Activated naive CD8-positive, alpha-beta T cell treated with anti-CD3 and anti-CD28 coated beads, Interleukin-2, amount 50 U/mL, for 24 hours (primary cell): ENCODE measurements at places on chromosomes 4 and X.

DNA sequence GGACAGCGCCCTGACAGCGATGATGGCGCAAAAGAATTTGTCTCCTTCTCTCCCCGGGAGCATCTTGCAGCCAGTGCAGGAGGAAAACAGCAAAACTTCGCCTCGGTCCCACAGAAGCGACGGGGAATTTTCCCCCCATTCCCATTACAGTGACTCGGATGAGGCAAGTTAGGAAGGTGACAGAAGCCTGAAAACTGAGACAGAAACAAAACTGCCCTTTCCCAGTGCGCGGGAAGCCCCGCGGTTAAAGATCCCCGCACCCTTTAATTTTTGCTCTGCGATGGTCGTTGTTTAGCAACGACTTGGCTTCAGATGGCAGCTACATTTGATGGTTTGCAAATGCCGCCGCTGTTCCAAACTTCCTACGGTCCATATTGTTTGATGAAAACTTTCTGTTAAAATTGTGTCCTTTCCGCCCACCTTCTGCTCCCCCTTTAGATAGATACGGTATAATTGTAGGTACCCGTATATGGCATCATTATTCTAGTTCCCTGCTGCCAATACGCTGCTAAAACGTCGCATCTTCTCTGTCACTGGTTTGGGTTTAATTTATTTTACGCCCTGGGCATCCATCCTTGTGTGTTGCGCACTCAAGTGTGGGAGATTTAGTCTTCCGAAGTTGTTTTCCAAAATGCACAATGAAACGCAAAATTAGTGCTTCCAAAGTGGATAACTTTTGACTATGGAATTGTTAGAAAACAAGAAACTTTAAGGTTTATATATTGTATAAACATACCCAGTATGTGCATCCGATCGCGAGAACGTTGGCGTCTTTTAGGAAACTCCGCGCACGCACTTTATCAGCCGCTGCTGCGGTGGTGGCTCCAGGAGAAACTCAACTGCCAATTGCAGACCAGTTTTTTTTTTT lies 1.5 kb downstream of the ATOH1 start:
- no peak for DNase-seq

DNA sequence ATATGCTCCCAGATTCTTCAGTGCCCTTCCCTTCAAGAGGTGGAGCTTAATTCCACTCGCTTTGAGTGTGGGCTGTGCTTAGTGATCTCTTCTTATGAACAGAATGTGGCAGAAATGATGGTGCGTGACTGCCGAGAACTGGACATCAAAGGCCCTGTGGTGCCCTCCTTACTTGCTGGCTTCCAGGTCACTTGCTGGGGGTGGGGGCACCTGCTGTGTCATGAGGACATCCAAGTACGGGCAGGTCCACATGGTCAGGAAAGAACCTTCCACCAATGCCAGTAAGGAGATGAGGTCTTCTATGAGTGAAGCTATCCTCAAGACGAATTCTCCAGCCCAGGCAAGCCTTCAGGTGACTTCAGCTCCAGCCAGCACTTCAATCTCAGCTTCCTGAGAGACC lies 95.8 kb downstream of the FAM53A start:
- no peak for DNase-seq

DNA sequence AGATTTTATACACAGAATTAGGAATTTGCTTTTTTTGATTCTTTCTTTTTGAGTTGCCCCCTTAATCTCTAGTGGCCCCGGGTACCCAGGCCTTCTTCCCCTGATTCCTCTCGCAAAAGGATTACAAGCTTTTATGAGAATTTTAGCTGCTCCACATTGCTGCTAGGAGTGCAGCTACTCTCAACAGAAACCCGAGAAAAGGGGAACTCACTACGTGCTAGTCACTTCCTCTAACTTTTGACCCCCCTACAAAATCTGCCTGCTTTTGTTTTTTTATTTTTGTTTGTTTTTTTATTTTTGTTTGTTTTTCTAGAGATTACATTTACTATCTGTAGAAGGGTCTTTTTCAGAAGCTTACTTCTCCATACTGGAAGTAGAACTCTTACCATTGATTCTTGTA lies 64.1 kb downstream of the ZNF81 start:
- no peak for DNase-seq

DNA sequence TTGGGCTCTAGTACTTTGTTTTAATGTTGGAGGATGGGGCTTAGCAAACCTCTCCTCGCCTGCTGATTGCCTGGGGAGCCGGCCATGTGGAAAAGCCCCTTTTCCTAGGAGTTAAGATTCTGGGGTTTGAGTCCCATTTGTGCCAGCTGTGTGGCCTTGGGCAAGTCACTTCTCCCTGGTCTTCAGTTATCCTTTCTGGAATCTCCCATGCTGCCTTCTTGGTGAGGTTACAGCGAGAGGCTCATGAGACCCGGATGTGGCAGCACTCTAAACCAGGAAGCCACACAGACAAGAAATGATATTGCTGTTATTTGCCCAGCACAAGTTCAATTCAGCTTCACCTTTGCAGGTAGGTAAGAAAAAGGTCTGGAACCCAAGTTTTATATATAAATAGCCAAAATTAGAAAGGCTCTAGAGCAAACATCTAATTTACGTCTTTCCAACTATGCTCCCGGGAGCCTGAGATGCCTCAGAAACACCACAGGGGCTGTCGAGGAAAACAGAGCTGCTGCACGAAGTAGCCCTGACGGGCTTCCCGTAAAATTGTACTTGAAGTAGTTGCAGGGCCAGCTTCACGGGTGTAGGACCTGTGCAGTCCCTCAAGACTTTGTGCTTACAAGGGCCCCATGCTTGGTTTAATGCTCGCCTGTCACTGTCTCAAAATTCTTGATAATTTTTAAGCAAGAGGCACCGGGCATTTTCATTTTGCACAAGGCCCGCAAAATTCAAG lies 8.3 kb upstream of the SASH3 start:
- no peak for DNase-seq

GRCh38 chr4:174856926-174857800 lies 28.1 kb upstream of the GLRA3 start:
- no peak for DNase-seq

GRCh38 chrX:320126-320783 lies 1.7 kb upstream of the GTPBP6 start:
- no peak for DNase-seq

DNA sequence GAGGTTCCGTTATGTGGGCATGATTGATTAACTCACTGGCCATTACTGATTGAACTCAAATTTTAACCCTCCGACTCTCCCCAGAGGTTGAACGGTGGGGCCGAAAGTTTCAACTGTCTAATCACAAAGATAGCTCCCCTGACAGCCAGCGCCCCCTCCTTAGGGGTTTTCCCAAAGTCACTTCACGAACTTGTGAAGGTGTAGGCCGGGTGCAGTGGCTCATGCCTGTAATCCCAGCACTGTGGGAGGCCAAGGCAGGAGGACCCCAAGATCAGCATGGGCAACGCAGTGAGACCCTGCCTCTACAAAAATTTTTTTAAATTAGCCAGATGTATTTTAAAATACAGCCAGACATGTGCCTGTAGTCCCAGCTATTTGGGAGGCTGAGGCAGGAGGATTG lies 39.8 kb upstream of the RBM47 start:
- peak; percentile 14 for DNase-seq

GRCh38 chr4:48653217-48654014 lies 126.7 kb downstream of the FRYL start:
- DNase-seq, result peak; percentile 43

DNA sequence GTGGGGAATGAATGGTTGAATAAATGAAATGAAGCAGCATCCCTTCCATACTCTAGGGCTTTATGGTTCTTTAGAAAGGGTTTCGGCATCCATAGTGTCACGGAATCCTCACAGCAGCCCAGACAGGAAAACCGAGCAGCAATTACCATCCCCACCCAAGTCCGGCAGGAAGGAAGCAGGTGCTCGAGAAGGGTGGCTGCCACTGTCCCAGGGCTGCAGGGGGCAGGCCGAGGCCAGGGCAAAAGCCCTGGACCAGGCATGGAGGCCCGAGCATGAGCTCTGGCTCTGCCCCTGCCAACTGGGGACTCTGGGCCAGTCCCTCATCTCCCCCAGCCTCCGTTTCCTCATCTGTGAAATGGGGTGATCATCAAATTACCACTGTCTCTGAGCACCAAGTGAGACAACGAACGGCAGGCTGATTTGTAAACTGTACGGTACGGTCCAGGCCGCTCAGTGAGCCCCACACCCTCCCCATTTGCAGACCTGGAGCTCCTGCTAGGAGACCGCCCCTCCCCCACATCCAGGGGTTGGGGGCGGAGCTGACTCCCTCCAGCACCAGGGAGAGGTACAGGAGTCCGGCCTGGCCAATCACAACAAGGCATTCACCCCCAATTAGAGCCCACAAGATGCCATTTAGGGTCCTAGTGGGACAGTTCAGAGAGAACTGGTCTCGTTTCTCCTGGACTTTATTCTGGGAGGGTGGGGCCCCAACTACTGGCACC lies 100.4 kb downstream of the WFS1 start:
- no peak for DNase-seq

- DNase-seq, result no peak
Observed at GRCh38 chrX:106898462-106898861, 4.7 kb downstream of the RIPPLY1 start.

DNA sequence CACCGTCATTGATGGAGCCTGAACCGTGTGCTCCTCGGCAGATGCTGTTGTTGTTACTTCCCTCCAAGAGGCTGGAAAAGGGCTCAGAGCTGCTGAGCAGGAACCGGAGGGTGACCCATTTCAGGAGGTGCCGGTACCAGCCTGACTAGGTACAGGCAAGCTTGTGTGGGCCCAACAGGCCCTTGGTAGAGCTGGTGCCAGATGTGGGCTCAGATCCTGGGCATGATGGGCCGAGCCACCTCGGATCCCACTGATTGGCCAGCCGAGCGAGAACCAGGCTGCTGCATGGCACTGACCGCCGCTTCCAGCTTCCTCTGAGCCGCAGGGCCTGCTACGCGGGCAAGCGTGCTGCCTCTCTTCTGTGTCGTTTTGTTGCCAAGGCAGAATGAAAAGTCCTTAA lies 33.7 kb downstream of the NOP14 start:
- DNase-seq, result no peak

- DNase-seq, result no peak
Observed at GRCh38 chr4:25845841-25846653, 16.7 kb downstream of the SEL1L3 start.

- peak; percentile 11 for DNase-seq
Observed at GRCh38 chrX:140762061-140762460, 52.5 kb downstream of the LINC00632 start.

GRCh38 chrX:15564981-15565579 lies 35.7 kb downstream of the ACE2 start:
- DNase-seq, result peak; percentile 5

DNA sequence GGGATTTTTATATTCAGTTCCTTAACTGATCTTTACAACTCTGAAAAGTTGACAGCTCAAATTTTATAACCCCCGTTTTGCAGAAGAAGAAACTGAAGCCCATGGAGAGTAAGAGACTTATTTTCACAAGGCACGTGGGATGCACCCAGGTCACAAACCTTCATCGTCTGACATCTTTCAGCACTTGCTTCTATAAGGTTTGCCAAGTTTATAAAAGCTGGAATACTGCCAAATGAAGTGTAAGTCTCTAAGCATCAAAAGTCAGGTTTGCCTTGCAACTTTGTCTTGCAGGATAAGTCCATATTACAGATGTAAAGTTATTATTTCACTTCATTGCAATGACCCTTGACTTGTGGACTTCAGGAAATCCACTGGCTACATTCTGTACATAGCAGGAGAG lies 6.3 kb upstream of the KCNIP4 start:
- no peak for DNase-seq

GRCh38 chr4:140213749-140214148 lies 59.8 kb upstream of the MAML3 start:
- no peak for DNase-seq

DNA sequence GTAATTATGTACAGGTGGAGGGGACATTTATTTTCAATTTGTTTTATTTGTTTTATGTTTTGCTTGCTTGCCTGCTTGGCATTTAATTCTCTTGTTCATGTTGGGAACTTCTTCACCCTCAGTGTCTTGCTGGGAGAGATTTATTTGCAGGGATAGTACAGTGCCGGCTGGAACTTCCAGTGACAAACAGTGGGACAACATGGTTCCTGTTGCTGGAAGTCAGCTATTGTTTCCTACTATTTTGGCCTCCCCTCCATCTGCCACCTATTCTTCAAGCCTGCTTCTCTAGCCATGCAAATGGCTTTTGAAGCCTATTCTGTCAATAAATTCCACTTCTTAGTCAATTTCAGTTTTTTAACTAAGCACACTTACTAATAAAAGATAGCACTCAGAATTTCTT lies 105.4 kb upstream of the BANK1 start:
- DNase-seq, result no peak

- no peak for DNase-seq
Observed at GRCh38 chr4:37001688-37002436, 242.7 kb upstream of the NWD2 start.

DNA sequence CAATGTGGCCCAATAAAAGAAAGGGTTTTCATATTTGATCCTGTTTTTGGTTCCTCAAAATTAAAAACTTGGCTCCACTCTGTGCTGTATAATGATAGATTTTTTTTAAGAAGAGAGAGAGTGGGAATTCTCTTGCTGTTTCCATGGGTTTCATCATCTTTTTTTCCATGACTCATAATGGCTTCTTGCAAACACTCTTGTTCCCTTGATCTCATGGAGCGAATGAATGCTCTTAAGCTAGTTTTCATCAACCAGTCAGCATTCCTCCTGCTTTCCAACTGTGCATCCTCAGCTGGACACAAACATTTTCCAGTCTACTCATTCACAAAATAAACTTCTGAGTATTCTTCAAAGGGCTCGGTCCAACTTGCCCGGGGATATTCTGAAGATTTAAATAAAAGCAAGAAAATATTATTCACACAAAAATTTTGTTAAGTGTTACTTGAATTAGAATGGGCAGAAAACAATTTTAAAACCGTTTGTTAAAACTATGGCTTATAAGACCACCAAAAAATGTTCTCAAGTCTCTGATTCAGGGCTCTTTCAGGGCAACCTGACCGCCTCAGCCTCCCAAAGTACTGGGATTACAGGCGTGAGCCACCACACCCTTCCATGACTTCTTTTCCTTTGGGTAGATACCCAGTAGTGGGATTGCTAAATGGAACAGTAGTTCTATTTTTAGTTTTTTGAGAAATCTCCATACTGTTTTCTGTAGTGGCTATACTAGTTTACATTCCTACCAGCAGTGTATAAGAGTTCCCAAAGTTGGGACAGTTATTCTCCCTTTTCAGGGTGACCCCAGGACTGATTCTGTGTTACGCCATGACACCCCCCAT lies 64.7 kb downstream of the TMEM156 start:
- no peak for DNase-seq

- DNase-seq, result no peak
Observed at GRCh38 chr4:91963486-91963885, 340.3 kb upstream of the GRID2 start.

DNA sequence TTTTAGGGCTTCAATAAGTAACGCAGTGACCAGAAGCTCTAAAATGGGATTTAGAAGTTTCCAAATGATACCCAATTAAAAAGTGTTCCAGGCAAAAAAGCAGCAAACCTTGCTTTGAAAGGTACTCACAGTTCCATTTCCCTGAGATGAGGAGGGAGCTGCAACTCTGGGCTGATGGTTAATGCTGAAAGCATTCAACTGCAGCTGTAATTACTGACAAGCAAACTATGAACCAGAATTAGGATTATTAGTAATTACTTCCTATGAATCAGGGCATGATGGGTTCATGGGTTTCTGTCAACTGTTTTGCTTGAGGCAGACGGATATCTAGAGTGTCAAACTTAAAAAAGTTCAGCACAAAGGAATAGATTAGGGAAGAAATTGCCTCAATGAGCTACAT lies 357.4 kb downstream of the STIM2 start:
- DNase-seq, result no peak

- DNase-seq, result no peak
Observed at GRCh38 chr4:143189528-143189927, 4.8 kb downstream of the USP38 start.
